ENCODE measurements at places on chromosomes 16 and 17.

DNA sequence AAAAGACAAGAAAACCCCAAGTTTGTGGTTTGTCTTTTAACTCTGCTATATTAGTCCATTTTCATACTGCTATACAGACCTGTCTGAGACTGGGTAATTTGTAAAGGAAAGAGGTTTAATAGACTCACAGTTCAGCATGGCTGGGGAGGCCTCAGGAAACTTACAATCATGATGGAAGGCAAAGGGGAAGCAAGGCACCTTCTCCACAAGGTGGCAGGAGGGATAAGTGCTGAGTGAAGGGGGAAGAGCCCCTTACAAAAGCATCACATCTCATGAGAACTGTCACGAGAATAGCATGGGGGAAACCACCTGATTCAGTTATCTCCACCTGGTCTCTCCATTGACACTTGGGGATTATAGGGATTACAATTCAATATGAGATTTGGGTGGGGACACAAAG, 13.5 kb upstream of the ADAM11 start:
- no peak for DNase-seq

- no peak for DNase-seq
Measured at GRCh38 chr16:86823888-86824671, 245.7 kb downstream of the FOXL1 start.

- DNase-seq, result no peak
Measured at GRCh38 chr16:80844395-80844794, 40.0 kb upstream of the CDYL2 start.

DNA sequence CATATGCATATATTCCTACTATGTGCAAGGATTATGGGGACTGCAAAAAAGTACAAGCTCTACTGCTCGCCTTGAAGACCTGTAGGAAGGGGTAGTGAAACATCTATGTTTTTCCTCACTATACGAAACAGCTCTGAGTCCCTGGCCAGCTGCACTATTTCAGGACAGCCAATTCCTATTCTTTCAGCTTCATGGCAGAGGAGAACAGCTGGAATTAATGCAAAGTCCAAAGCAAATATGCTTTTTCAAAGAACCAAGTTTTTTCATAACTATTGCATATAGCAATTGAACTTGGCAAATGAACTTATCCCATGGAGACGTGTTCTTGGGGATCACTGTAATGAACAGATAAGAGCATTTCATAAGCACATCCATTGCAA, 122.3 kb downstream of the SPACA3 start:
- no peak for DNase-seq

- no peak for DNase-seq
Measured at GRCh38 chr17:21242026-21242697, 11.0 kb downstream of the NATD1 start.

GRCh38 chr16:72621651-72622050, 426.3 kb downstream of the ZFHX3 start:
- DNase-seq, result no peak

GRCh38 chr17:74330446-74330845, 4.4 kb downstream of the KIF19 start:
- DNase-seq, result no peak

- no peak for DNase-seq
Measured at GRCh38 chr16:20681821-20682760, 15.4 kb downstream of the ACSM1 start.

DNA sequence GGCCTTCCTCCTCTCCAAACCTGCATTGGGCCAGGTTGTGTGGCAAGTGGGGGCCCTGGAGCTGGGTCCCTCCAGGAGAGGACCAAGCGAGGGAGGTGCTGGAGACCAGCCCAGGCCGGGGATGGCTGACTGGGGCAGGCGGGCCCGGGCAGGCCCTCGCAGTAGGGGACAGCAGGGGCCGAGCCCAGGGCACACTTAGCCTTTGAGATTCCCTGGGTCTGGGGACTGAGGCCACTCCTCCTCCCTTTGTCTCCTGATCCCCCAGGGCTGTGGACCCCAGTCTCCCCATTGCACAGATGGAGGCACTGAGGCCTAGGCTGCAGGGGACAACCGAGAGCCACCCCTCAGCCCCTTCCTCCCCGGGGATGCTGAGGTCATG, 5.2 kb downstream of the FOXJ1 start:
- no peak for DNase-seq

DNA sequence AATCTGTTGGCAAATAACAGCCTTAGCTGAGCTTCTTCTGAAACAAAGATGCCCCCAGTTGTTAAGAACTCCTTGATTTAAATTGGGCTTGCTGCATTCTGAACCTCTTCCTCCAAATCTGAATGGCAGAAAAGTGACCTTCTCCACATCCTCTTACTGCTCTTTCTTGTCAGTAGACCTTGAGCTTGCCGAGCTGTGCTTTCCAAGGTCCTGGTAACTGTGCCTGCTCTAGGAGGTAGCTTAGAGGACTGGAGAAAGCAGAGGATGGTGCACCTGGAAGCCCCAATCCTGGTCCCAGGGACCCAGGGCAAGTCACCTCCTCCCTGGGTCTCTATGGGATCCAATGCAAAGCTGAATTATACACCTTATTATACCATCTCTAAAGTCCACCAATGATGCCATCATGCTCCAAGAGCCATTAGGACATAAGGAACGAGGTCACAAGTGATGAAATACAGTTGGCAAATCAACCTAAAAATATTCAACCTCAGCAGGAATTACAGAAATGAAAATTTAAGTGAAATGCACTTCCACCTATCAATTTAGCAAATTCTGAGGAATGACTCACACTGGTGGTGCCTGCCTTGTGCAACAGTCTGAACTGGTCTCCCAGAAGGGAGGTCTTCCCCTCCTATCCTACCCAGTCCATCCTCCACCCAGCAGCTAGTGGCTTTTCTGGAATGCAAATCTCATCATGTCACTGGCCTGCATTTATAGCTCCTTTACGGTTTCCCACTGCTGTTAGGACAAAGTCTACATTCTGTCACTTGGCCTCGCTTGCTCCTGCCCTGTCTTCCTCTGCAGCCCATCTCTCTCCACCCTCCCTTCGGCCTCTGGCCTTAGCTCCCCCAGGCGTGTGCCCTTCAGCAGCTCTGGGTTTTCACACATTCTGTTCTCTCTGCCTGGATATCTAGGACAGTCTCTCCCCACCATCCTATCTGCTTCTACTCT, 36.6 kb downstream of the TOM1L2 start:
- DNase-seq, result no peak

- DNase-seq, result peak; percentile 71
Measured at GRCh38 chr17:77286641-77287431, 146.1 kb downstream of the SEC14L1 start.

GRCh38 chr16:23027386-23027785, 121.9 kb downstream of the USP31 start:
- DNase-seq, result no peak

GRCh38 chr16:22898874-22899348, 84.9 kb downstream of the HS3ST2 start:
- DNase-seq, result peak; percentile 75

DNA sequence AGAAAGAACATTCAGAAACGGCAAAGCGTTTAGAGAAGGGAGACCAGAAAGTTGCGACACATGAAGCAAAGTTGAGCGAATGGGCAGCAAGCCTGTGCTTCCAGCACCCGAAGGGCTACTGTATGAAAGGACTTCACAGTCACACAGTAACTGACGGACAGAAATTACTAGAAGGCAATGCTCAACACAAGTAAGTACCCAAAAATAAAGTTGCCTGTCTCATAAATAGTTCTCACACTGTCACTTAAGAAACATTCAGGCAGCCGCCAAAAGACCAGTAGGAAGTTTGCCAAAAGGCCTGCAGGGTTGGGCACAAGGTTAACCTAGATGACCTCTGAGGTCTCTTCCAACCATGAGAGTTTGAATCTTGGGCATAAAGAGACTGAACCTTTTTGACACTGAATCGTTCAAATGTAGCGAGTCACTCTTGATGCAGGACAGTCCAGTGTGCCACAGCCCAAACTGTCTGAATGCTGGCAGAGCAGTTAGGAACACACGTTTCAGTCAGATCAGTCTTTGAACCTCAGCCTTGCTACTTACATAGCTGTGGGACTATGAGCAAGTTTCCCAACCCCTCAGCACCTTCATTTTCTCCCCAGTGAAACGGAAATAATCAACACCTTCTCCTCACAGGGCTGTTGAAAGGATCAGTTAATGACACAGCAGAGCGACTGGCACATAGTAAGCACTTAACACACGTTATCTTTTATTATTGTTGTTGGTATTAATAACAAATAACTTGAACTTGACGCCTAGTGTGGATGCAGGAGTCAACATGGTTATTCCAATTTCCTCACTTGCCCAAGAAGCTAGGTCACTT, 10.4 kb downstream of the NCBP3 start:
- no peak for DNase-seq

GRCh38 chr17:38877130-38877851, 7.4 kb downstream of the LASP1 start:
- DNase-seq, result no peak

GRCh38 chr17:50421308-50422051, 4.5 kb upstream of the ACSF2 start:
- no peak for DNase-seq

DNA sequence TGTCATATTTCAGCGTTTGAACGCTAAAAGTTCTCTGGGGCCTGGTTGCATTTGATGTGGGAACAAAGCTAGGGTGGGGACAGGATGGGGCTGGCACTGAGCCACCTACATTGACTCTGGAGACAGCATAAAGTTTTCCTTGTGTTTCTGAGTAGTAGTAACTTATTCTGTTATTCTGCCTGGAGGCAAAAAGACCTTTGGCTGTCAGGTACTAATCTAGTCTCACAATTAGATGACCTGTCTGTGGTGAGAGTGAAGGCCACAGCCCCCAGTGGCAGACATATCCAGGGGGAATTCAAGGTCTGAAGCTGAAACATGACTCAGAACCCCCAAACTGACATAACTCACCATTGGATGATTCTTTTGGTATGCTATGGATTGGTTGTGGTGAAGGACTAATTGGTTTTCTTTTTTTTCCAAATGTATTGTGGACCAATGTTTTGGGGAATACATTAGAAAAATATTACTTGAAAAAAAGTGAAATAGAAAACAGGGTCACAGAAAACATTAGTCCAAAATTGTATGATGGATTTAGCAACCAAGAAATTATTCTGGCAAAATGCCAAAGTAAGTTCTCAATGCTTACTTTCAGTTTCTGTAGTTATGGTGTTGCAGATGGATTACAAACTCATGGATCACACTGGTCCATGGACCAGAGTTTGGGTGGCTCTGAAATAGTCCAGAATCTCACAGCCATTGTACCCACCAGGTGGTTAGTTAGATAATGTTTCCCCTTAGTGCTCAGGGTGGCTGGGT, 10.5 kb upstream of the SALL1 start:
- no peak for DNase-seq

DNA sequence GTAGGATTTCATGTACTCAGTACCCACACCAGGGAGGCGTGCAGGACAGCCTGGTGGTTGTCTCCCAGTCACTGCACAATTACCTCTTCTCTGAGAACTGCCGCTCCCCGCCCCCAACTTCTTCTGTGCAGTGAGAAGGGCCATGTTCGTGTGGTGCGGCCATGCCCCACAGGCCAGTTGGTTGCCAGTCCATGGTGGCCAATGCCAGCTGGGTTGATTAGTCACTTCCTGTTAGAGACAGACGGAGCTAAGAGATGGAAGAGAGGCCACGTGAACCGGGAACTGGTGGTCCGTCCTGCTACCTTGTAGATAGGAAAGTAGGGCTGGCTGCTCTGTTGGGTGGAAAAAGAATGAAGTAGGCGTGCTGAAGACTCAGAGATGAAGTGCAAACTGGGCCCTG, 206.5 kb downstream of the ABCC12 start:
- no peak for DNase-seq

- DNase-seq, result no peak
Measured at GRCh38 chr17:59757043-59757442, 49.6 kb downstream of the VMP1 start.

GRCh38 chr16:67030221-67030962, 1.4 kb downstream of the CBFB start:
- no peak for DNase-seq

DNA sequence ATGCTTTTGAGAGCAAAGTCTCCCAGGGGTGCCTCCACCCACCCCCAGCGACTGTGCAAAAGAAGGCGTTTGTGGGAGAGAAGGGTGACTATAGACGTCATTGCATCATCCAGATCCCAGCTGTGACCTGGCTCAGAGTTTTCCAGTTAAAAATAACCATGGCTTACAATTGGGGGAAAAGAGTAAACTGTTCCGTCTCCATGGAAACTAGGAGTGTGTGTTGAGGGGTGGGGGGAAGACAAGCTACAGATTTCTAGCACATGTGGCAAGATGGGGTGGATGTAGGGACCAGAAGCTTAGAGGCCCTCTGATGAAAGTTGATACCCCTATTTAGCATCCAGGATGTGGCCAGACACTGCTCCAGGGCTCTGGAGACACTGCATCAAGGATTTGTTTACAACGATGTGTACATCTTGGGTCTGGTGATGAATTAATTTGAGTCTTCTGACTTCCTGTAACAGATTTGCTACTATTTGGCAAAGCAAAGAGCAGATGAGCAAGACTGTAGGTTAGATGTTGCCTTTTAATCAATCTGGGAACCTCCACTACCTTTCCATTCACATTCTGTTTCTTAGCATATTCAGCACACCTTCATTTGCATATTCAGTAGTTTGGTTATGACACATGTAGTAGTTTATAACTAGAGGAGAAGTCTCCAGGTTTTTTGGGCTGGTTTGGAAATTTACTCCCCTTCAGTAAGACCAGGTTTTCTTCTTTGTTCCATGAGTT, 6.2 kb upstream of the DUSP14 start:
- DNase-seq, result no peak

- no peak for DNase-seq
Measured at GRCh38 chr16:22364241-22364640, 10.2 kb downstream of the CDR2 start.

GRCh38 chr17:72406498-72406897, 285.7 kb downstream of the SOX9 start:
- no peak for DNase-seq

DNA sequence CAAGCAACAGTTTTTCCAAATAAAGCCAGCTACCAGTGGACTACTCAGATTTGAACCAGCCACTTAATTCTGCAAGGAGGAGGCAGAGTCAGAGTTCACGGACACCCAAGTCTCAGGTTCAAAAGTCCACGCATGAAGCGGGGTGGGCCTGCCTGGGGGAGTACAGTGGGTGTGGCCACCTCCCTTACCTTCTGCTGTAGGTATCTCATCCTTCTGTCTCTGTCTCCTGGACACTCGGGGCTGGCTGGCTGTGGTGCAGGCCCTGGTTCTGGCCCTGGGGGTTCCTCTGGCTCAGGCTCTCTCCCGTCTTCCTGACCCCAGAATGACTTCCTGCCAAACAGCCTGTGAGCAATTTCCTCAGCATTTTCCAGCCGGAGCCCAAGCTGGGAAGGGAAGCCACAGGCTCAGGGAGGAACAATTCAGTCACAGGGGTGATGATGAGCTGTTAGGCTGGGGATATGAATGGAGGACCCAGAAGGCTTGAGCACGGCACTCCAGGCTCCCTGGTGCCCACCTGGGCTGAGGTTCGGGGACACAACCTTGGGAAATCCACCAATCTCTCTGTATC, 101.9 kb downstream of the LITAF start:
- DNase-seq, result no peak

GRCh38 chr16:1311738-1312466, 2.5 kb downstream of the UBE2I start:
- no peak for DNase-seq

DNA sequence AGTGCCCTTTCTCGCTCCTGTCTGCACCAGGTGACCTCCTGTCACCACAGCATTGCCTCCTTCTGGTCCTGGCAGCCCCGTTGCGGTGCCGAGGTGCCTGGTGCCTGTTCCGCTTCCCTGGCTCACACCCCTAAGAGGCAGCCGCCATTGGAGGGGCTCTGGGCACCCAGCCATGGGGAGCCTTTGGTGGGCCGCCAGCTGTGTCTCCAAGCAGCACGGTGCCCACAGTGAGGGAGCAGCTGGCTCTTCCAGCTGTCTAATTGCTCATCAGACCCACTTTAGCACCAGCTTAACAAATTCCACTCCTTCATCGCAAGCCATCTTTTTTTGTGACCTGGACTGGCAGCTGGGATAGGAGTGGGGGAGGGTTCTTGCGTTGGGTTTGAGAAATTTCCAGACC, 276.1 kb downstream of the SNX29 start:
- peak; percentile 87 for DNase-seq

Data from NCI-H1092 (cell line).